ENCODE measurements at places on chromosomes 13 and 19.

GRCh38 chr13:111937777-111938311, 129.1 kb upstream of the SOX1 start:
- no peak for DNase-seq

DNA sequence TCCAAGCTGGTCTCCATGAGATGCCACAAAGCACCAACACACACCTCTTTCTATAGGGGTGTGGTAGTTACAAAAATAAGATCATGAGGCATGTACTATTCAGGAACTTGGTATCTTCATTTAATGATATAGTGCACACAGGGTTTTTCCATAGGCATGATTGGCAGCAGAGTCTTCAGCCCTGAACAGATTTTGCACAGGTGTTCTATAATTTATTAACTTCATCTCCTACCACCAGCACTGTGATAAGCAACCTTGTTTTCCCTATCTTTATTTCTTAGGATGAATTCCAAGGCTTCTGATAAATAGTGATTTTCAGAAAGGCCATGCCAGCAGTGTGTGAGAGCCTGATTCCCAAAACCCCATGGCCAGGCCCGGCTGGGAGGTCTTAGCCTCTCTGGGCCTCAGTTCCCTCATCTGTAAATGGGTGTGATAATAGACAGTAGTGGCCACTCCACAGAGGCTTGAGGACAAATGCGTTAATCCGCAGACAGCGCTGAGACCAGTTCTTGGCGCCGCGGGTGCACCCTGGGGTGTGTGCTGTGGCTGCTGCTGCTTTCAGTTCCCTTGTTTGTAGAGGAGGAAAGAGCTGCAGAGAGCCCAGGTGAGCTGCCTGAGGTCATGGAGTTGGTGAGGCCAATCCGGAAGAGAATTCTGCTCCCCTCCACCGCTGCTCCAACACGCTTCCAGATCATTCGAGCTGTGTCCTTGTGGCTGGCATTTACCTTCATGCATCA, 33.1 kb downstream of the DHRS12 start:
- no peak for DNase-seq

DNA sequence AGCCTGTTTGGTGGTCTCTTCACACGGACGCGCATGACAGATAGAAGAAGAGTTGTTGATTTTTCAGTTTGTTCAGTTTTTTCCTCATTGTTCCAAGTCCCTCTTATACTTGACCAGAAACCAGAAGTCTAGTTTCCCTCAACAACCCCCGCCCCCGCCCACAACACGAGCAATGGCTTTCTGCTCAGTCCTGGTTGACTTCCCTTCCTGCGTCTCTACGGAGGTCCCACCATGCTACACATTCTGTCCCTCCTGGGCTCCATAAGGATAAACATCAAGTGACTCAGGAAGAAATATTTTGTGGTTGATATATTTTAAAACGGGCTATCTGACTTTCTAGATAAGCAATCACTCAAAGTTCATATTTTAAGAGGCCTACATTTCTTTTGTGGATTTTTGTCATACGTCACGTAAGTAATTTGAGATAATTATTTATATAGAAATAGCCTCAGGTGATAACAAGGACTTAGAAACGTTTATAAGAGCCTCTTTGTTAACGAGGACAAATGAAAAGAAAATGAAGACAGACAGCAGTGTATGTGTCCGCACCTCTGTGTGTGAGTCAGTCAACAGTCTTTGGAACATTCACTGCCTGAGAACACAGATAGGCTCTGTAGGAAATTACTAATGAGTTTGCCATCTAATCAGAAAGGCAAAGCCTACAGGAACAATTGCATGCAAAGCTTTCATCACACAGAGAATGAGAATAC, 214.4 kb downstream of the RAP2A start:
- no peak for DNase-seq

DNA sequence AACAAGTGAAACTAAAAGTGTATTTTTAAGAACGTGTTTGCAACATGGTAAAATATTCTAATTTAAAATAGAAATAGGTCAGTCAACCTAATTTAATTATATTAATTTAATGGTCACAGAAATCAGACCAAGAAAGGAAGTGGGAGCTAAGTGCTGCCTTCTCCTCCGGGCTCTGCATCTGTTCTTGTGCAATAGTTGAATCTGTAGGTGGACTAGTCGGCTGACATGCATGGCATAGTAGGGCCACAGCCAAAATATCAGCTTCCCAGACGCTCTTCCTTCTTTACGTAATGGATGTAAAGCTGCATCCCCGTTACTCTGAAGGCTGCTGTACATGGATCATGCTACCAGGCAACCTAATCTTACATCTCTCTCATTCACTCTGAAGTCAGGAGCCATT, 47.3 kb downstream of the COL4A1 start:
- DNase-seq, result no peak

GRCh38 chr19:23470873-23471545, 75.7 kb upstream of the ZNF91 start:
- no peak for DNase-seq

DNA sequence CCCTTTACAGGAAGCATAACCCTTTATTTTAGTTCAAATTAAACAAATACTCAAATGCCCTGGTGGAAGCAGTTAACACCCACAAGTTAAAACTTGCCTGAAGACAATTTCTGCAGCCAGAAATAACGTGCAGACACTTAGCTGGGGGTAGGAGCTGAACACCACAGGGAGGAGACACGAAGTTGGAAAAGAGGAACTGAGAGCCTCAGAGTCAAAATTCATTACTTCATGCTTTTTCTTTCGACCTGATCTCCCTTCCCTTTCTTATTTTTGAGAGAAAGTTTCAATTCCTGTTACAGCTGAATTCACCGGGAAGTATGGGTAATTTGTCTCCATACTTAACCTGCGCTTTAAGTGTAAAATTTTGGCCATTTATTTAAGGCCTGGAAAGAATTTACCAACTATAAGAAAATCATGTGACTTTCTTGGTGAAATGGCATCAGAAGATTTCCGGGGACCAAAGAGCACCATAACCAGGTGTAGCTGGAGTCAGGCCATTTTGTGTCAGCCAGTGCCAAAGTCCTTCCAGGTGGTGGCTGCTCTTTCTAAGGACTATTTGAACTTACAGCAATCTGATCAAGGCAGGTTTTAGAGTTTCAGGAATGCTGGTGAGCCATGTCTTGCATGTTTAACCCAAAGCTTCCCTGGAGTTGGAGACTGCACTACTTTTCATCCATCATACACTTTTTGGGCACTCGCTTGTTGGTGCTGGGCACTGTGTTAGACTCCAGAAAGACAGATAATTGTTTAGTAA, 46.5 kb upstream of the RCBTB2 start:
- peak; percentile 57 for DNase-seq

- no peak for DNase-seq
Observed at GRCh38 chr13:22625691-22626090, 555.1 kb upstream of the SGCG start.

DNA sequence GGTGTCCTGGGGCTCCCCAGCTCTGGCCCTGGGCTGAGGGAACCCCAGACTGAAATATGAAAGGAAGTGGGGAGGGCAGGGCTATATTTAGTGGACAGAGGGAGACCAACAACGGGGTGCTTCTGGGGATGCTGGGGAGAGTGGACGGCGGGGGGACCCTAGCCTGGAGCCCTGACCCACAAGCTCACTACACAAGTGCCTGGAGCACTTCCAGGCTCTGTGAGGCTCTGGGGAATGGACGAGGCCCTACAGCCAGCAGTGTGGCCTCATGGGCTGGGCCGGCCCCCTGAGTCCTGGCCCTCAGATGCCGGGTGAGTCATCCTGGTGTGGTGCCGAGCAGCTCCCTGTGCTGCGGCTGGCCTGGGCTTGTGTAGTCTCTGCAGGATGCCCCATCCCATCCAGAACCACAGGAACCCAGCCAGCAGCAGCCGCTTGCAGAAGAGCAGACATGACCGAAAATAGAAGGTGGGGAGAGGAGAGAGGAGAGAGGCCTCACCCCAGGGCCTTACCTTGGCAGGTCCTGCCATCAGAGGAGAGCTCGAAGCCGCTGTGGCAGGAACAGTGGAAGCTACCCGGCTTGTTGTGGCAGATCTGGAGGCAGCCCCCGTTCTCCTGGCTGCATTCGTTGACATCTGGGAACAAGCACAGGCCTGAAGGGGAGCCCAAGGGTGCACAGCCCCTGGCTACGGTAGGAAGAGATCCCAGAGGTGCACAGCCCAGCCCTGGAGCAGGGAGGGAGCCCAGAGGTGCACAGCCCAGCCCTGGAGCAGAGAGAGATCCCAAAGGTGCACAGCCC, 26.1 kb downstream of the GAS6 start:
- no peak for DNase-seq

DNA sequence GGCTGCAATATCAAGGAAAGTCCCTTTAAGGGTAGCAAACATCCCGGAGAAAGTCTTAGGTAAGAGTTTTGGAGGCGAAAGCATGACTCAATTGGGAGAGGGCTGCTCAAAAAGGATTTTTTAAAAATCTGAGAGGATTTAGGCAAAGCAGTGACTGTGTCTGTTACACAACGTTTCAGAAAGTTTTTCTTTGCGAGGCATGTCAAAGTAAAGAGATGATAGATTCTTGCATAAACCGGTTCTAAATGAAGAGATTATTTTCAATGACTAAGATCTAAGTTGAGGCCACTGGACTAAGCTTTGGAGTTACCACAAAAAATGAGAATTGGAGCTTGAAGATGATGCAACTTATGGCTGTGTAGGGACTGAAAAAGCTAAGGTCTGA, 43.7 kb upstream of the ENOX1 start:
- no peak for DNase-seq

- no peak for DNase-seq
Observed at GRCh38 chr19:13906521-13906904, 512 bp downstream of the CC2D1A start.

DNA sequence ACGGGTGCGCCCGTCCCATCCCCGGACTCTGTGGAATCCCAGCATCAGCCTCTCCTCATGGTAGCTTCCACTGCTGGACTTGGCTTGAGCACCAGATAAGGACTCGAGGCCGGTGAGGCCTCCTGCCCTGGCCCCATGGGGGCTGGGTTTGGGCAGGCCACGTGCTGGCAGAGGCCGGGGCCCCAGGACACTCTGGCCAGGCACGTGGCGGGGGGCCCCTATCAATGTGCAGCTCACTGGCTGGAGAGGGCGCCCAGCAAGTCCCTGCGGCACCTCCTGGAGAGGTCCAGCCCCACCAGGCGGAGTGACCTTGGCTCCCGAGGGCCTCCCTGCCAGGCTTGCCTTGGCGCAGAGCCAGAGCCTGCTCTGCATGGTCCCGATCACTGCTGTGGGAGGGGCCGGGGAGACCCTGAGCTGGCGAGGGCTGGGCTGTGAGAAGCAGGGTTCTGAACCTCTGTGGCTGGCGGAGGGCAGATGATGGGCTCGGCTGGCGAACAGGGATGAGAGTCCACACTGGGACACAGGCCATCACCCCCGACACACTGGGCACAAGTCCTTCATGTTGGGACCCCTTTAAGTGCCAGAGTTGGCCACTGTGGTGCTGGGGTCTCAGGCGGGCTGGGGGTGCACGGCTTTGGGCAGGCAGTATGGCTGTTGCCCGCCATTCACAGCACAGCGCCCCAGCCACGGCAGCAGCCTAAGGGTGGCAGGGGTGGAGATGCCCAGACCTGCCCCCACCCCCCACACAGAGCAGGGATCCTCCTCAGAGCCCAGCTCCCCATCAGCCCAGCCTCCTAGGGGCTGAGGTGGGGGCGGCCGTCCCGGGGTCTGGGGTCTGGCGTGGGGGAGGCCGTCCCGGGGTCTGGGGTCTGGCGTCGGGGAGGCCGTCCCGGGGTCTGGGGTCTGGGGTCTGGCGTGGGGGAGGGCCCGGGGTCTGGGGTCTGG, 19.1 kb downstream of the CEBPG start:
- DNase-seq, result peak; percentile 14

GRCh38 chr13:36158611-36159010, 27.4 kb upstream of the DCLK1 start:
- DNase-seq, result no peak

DNA sequence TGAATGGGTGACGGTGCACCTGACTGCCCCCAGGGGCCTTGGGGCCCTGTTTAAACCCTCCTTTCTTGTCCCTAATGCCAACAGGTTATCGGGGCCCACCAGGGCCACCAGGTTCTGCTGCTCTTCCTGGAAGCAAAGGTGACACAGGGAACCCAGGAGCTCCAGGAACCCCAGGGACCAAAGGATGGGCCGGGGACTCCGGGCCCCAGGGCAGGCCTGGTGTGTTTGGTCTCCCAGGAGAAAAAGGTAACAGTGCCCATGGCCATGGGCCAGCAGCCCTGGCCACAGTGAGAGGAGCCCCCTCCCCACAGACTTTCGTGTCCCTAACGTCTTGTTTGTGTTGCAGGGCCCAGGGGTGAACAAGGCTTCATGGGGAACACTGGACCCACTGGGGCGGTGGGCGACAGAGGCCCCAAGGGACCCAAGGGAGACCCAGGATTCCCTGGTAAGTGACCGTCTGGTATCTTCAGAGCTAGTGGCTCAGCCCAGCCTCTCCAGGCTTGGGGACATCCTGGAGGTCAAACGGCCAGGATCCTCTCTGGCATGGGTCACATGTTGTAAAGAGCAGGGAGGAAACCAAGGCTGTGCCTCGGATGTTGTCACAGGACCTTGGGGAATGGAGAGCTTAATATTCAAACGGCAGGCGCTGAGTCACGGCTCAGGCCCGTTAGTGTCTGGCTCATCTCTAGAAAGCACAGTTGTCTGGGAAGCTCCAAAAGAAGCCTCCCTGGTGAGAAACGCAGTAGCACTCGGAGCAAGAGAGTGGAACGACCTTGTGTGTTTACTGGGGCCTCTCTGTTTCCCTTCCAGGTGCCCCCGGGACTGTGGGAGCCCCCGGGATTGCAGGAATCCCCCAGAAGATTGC, 58.3 kb downstream of the RAB20 start:
- no peak for DNase-seq

- no peak for DNase-seq
Observed at GRCh38 chr19:8469613-8470368, 25.0 kb downstream of the HNRNPM start.

GRCh38 chr19:13098277-13099072, 4.2 kb downstream of the LYL1 start:
- no peak for DNase-seq

GRCh38 chr13:27005976-27006518, 165.6 kb downstream of the USP12 start:
- DNase-seq, result no peak

- DNase-seq, result no peak
Observed at GRCh38 chr13:98972627-98973026, 5.2 kb downstream of the DOCK9 start.

GRCh38 chr19:1469255-1470054, 9.6 kb downstream of the C19orf25 start:
- DNase-seq, result no peak
